ENCODE measurements at places on chromosomes 7 and 10.

GRCh38 chr7:73952266-73952665 lies 75.7 kb upstream of the ELN start:
- no peak for DNase-seq

- no peak for DNase-seq
These were observed 270.7 kb downstream of the GALNT17 start for GRCh38 chr7:71402684-71403083.

DNA sequence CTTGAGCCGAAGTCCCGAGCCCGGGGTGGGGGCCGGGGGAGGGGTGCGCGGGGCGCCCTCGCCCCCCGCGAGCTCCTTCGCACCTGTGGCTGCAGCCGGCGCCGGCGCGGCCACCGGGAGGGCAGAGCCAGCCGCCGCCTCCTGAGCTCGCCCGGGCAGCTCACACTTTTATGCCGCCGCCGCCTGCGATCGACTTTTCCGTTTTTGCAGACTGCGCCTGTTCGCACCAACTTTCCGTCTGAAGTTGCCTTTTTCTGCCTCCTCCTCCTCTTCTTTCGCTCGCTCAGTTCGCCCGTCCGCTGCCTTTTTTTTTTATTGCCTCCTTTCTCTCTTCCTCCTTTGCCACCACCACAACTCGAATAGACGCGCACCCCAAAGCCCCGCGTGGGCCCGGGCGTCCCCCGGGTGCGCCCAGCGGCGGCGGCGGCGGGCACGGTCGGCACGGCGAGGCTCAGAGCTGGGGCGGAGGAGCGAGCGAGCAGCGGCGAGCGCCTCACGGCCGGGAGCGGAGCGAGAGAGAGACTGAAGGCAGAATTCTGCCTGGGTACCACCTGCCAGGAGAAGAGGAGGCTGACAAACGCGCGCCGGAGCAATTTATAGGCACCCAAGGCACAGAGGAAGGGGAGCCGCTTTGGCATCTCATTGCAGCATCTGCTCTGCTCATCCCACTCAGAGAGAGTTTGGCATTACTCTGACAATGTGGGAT lies at the start of gene C1QL3:
Gene C1QL3, minus strand, starts transcription at position 569 of the 706 bp plus-strand sequence. CDS start 814 bp downstream, outside the sequence.
- peak; percentile 33 for DNase-seq

DNA sequence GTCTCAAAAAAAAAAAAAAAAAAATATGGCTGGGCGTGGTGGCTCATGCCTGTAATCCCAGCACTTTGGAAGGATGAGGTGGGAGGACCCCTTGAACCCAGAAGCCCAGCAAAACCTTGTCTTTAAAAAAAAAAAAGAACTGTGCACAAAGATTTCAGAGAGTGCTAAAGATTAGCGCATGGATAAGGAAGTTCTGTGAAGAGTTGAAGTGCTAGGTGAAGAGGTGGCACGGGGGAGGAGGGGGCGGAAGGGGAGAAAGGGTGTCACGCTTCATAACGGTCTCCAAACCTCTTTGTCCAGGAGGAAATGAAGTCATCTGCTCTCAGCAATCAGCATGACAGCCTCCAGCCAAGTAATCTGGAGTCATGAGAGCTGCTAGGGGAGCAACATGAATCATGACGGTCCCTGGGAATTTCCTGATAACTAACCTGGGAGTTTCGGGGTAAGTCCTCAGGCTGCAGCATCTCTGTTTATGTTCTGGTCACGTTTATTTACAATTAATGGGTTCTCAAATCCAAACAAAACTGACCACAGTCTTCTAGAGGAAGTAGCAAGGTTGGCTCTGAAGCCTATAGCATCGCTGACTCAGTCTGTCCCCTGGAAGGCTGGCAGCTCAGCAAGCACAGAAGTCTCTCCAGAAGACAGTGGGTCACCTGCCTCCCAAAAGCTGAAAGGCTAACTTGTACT lies 1.9 kb upstream of the PLAU start:
- DNase-seq: no peak

GRCh38 chr7:45196374-45196773 lies 38.8 kb downstream of the RAMP3 start:
- no peak for DNase-seq

DNA sequence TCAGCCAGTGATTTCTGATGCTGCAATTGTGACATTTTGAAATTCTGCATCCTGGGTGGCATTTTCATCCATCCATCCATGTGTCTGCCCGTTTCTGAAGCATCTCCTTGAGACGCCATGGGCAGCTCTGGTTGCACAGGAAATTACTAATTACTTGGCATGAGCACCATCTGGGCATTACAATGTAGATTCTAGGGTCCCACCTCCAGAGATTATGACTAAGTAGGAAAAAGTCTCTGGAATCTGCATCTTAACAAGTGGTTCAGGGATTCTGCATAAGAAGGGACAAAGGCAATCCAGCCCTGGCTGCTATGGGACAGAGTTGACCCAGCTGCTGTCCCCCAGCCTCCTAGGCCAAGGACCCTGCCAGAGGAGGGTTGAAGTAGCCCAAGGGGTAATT lies 65.3 kb downstream of the CUZD1 start:
- no peak for DNase-seq

DNA sequence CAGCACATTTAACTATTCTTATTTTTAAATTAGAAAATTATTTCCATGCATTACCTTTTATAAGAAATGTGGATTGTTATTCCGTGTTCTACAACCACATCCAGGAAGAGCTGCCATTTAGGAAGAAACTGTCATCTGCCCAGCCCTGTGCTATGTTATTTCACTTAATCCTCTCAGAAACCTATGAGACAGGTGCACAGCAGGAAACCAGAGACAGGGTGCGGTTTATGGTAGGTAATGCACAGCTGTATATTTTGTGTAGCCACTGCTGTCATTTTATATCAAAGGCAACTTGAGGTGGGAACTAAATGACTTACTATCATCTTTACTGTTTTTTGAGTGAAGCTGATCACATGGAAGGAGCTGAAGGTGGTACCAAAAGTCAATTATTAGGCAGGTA lies 232.3 kb downstream of the MAGI2 start:
- DNase-seq: no peak

- no peak for DNase-seq
These were observed 59.0 kb downstream of the TBXAS1 start for GRCh38 chr7:139887992-139888481.

GRCh38 chr10:5498791-5499492 lies 428 bp downstream of the CALML5 start:
- no peak for DNase-seq

DNA sequence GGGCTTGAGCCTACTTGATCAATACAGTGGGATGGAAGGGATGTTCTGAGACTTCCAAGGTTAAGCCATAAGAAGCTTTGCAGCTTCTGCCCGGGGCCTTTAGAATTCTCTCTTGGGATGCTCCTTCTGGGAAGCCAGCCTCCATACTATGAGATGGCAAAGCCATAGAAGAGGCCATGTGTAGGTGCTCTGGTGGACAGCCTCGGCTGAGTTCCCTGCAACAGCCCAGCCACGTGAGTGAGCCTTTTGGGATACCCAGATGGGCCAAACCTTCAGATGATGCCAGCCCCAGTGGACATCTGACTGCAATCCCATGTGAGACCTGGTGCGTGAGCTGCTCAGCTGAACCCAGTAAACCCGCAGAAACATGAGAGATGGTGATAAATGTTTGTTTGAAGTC lies 370.6 kb downstream of the RPS24 start:
- DNase-seq: no peak

GRCh38 chr10:93917821-93918220 lies 24.0 kb downstream of the SLC35G1 start:
- DNase-seq: no peak

DNA sequence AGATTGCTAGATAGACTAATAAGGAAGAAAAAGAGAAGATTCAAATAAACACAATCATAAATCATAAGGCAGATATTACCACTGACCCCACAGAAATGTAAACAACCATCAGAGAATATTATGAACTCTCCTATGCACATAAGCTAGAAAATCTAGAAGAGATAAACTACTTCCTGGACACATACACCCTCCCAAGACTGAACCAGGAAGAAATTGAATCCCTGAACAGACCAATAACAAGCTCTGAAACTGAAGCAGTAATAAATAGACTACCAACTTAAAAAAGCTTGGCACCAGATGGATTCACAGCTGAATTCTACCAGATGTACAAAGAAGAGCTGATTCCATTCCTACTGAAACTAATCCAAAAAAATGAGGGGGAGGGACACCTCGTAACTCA lies 24.5 kb upstream of the STARD3NL start:
- no peak for DNase-seq

DNA sequence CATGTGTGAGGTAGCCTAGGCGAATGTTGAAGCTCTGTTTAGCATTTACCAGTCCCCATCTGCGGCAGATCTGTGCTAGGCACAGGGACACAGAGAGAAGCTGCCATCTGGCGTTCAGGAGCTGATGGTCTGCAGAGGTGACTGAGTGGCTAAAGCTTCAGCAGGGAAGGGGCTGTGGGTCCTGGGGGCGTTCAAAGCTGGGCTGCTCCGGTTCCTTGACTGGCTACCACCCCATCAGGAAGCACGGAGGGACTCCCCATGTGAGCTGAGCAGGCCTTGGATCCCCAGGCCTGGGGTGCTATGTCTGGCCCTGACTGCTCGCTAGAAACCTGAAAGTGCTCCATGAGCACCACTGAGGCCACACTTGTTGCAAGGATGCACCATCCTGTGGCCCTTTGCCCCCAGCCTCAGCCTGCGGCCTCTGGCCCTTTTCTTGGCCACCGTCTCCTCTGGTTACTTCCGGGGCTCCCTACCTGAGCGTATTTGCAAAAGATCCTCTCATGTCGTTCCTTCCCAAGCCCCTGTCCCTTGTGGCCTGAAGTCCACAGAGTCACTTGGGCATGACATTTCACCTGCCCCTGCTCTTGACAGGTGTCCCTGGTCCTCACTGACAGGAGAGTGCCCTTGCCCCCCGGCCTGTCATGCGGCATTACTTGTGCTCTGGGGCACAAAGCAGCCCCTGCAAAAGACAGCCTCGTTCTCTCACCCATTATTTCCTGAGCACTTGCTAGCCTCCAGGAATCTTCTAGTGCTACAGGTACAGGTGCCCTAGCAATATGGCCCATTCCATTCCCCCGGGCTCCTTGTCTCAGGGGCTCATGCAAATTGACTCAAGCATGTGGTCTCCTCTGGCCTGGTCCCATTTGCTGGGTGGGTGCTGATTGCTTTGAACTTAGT lies 108.1 kb downstream of the GLRX3 start:
- DNase-seq: no peak

Data from NCI-H1092 treated with DMSO at 0.1 percent for 48 hours (cell line).